Activated T-cell treated with anti-CD3 and anti-CD28 coated beads, Interleukin-2, amount 50 U/mL, for 48 hours (primary cell): ENCODE measurements at places on chromosomes 2 and 18.

DNA sequence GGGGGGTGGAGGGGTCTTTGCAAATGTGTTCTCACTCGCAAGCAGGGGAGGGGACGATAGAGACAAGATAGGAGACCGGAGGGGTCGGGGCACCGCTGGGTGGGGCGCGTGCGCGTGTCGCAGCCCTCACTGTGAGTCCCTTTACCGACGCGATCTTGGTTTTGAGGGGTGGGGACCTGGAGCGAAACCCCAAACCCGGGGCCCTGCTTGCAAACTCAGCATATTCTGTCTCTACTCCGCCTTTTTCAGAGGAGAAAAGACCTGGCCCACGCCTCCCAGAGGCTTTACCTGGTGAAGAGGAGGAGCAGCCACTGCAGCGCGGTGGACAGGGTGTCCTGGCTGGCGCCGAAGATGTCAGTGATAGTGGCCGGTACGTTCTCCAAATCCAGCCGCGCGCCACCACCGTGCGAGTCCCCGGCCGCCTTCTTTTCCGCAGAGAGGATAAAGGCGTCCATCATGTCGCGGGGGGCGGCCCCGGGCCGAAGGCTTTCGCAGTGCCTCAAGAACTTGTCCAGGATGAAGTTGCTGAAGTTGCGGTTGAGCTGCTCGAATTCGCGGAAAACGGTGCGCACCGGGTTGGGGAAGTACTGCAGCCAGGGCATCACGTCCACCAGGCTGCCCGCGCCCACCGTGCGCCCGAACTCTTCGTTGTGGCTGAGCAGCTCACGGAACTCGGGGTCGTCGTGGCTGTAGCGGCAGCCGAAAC lies 1.7 kb downstream of the CYP1B1 start:
- DNase-seq, result peak; percentile 56

DNA sequence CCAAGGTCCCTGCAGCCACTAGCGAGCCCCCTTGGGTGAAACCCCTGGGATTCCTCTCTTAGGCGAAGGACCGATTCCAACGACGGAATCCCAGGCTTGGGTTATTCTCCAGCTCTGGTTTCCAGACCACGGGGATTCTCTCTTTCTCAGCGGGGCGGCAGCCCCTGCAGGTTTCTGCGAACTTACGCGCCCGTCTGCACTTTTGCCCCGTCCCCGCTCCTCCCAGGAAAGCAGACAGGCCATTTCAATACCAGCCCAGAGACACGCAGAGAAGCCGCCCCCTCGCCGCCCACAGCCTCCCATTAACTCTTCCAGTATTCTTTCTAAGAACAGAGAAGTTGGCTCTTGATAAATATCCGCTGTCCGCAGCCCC lies 1.2 kb downstream of the CBLN2 start:
- peak; percentile 15 for DNase-seq

GRCh38 chr18:76099931-76100457 lies 395.0 kb downstream of the ZNF516 start:
- no peak for DNase-seq

GRCh38 chr2:83394134-83394904 lies 1064.8 kb downstream of the SUCLG1 start:
- no peak for DNase-seq

GRCh38 chr2:119249311-119249710 lies 25.7 kb downstream of the STEAP3 start:
- DNase-seq, result no peak

- DNase-seq, result peak; percentile 48
Observed at GRCh38 chr2:126664234-126664633, 8.3 kb downstream of the GYPC start.

GRCh38 chr2:119483395-119483753 lies 40.9 kb downstream of the SCTR start:
- no peak for DNase-seq

- DNase-seq, result no peak
Observed at GRCh38 chr2:114192362-114192761, 250.1 kb upstream of the DPP10 start.

DNA sequence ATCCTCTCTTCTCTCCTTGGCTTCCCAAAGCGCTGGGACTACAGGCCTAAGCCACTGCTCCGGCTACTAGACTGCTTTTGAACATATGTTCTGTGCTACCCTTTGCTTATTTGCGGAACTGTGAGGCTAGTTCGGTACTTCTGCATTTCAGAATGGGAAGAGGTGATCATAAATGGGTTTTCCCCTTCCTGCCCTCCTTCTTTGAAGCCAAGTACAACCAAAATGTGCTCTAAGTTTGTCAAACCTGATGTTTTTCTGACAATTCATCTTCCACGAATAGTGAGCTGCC lies 1.7 kb upstream of the ESCO1 start:
- no peak for DNase-seq

GRCh38 chr2:29747786-29748470 lies 173.5 kb downstream of the ALK start:
- no peak for DNase-seq

DNA sequence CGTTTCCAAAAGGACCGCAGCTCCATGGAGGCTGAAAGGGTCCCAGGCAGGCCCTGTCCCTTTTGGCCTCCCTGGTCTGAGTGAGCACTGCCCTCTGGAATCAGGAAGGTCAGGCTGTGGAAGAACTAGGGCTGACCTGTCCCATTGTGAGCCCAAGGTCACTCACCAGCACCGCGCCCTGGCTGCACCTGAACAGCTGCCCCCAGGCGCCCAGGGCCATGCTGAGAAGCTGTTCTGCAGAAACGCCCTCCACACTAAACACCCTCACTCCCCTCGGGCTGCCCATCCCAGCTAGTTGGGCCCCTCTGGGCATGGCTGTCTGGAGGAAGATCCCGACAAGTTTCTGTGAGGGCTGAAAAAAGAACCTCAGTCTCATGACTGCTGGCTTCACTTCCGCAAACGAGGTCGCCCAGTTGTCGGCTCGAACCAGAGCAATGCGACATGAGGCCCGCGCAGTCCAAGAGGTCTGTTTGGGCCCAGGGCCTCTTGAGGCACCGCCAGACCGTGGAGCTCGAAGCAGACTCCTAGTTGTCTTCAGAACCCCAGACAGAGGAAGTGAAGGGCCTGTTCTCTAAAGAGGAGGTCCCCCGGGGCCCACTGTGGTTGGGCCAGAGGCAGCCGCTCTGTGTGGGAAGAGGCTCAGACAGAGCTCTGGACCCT lies 64.4 kb downstream of the INPP5D start:
- no peak for DNase-seq

GRCh38 chr2:146665800-146666199 lies 1179.0 kb upstream of the ACVR2A start:
- DNase-seq, result no peak

DNA sequence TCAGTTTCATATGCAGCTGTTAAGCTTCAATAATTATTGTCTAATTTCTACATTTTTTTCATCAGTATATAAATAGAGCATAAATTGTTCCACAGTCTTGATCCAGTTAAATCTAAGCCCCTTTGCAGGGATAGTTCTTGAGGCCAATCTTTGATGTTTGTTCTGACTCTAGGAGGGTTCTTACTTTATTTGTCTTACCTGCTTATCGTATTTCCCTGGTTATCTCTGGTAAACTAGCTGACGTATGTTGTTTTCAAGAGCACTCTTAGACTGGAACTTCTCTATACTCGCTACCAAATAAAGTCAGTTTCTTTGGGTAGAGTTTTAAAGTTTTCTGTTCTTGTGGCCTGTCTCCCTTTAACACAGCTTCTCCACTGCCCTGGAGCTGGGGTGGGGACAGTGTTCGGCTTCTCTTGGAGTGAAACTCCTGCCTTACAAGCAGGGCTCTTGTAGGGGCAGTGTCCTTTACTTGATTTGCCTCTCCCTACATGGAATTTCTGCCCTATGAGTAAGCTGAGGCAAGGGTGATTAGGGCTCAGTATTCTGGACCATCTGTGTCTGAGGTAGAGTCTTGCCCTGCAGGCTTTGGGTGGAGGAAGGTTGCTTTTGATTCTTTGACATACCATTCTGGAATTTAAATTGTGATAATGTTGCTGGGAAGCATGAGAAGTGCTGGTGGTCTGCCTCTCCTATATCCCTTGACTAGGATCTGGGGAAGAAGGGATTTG lies 90.3 kb downstream of the PTPN4 start:
- no peak for DNase-seq

DNA sequence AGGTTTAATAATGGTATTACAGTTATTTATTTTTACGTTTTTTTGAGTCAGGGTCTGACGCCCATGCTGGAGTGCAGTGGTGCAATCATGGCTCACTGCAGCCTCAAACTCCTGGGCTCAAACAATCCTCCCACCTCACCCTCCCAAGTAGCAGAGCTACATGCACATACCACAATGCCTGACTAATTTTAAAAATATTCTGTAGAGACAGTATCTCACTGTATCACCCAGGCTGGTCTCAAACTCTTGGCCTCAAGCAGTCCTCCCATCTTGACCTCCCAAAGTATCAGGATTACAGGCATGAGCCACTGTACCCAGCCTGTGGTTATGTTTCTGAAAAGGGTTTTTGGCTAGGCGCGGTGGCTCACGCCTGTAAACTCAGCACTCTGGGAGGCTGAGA lies 120.8 kb downstream of the ESCO1 start:
- DNase-seq, result no peak

GRCh38 chr18:56197241-56197859 lies 441.0 kb downstream of the TXNL1 start:
- DNase-seq, result no peak

DNA sequence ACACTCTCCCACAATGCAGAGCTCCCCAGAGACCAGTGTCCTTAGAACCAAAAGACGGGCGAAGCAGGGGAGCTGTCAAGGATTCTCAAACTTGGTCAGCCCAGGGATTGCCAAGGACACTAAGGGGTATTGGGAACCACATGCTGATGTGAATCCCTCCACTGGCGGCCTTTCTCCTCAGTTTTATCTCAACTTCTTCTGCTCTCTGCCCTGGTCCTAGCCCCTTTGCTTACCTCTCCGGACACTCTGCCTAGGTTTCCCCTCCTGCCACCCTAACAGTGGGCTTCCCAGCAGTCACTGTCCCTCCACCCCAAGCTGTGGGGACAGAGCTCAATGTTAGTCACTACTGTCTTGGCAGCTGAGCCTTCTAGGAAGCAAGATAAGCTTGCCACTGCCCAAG lies 61.1 kb downstream of the POLR1A start:
- DNase-seq, result no peak

DNA sequence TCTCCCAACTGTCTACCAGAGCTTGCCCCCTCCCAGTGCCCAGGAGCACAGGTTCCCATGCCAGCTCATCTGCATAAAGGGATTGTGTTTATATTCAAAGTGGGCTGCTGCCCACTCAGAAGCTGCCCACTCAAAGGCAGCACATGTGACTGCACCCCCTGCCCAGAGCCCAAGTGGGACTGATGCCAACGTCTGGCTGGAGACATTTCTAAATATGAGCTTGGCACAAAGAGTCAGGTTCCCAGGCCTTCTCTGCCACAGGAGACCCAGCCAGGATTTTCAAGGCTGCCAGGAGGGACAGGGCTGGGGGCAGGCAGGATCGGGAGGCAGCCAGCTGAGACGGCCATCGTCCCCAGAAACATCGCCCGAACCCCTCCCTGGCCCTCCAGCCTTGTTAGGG lies 67.1 kb downstream of the ZBTB7C start:
- DNase-seq, result no peak

DNA sequence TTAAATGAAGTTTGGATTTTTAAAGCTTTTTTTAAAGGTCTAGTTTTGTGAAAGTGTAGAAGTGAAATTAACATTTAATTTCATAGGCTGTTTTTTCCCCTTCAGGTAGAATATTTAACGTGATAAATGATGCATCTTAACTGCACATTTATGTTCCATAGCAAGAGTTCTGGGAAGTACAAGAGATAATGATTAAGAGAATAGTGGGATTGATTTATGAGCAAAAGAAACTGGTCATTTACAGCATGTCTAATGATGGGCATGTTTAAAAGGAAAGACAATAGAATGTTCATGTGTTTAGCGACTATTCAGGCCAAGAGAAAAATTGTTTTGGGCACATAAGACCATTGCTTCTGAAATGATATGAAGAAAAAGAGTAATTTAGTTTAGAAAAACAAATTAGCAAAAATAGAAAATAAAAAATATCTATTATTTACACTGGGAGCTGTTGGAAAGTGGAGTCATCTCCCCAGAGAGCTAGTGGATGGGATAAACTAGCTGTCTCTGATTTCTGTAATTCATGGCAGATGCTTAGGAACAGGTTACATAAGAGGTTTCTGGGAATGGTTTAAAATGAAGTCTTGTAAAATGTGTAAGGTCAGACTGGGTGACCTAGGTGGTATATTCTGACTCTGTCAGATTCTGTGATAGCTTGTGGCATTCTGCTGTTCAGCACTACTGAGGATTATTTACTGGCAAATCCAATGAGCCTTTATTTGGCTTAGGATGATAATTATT lies 60.7 kb downstream of the WDR7 start:
- no peak for DNase-seq

GRCh38 chr2:235218486-235218907 lies 266.7 kb downstream of the SH3BP4 start:
- no peak for DNase-seq

- no peak for DNase-seq
Observed at GRCh38 chr2:167127135-167127534, 238.9 kb downstream of the XIRP2 start.

DNA sequence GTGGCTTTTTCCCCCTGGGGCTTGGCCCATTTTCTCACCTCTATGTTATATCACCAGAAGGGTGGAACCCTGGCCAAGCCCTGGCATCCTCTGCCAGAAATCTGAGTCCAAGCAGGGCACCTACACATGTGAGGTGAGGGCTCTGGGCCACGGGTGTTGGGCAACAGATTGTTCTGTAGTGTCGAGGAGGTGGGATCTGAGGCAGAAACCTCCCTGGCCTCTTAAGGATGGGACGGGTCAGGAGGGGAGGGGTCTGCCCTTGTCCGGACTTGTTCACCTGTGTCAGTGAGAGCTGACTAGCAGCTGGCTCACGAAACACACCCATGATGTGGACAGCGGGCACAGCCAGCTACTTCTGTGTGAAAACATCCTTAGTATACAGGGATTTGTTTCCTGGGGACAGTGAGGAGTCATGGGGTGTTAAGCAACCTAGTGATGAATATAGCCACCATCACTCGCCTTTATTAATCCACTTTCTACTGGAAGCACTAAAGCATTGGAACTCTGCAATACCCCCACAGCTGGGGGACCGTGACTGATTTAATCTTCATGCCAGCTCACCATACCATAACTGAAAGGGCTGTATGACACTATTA lies 35.6 kb downstream of the EPAS1 start:
- DNase-seq, result no peak

- DNase-seq, result no peak
Observed at GRCh38 chr2:179558010-179558934, 293.6 kb upstream of the SESTD1 start.

GRCh38 chr2:180761224-180761623 lies 219.2 kb upstream of the UBE2E3 start:
- no peak for DNase-seq

- no peak for DNase-seq
Observed at GRCh38 chr2:161915121-161915520, 158.9 kb downstream of the DPP4 start.

DNA sequence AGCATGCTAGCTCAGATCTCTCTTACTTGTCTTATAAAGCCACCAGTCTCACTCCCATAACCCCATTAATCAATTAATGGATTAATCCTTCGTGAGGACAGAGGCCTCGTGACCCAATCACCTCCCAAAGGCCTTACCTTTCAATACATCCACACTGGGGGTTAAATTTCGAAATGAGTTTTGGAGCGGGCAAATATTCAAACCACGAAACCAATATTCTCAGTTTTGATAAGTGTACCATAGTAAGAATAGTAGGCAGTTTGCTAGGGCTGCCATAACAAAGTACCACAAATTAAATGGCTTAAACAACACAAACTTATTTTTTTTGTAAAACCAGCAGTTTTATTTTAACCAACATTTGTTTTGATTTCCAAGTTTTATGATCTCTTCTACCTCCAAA lies 15.2 kb downstream of the HIBCH start:
- no peak for DNase-seq

- DNase-seq, result no peak
Observed at GRCh38 chr2:207937253-207937652, 88.1 kb downstream of the PLEKHM3 start.

GRCh38 chr2:80019571-80020460 lies 284.7 kb downstream of the LRRTM1 start:
- no peak for DNase-seq
